ENCODE measurements at places on chromosomes 4 and X. TPM values are rescaled to one million over a fixed set of nuclear protein-coding genes. Genes with fewer than 3 reads are reported as not detected.

DNA sequence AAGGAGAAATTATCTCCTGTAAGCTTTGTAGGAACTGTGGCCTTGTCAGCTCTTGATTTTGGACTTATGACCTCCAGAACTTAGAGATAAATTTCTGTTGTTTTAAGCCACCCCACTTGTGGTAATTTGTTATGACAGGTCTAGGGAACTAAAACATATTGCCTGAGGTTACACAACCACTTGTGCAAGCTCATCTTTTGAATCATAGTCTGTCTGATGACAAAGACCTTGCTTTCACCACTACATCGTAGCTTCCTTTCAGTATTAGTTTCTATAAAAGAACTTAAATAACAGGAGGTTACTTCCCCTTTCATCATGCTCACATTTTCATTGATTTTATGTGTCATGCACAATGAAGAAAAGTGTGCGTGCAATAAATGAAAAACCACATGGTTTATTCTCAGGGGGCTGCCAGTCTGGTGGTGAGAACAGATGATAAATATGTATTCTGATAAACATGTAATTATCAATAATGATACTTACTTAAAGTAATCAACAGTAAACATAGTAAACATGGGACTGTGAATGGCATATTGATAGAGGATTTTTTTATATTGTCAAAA, 690.0 kb upstream of the HS3ST1 start:
- no peaks in the 10 kb centered on the region for H3K4me1 ChIP-seq
- no peak overlapping the region for H3K4me3 ChIP-seq
- H3K27me3 ChIP-seq: no peaks in the 10 kb centered on the region

DNA sequence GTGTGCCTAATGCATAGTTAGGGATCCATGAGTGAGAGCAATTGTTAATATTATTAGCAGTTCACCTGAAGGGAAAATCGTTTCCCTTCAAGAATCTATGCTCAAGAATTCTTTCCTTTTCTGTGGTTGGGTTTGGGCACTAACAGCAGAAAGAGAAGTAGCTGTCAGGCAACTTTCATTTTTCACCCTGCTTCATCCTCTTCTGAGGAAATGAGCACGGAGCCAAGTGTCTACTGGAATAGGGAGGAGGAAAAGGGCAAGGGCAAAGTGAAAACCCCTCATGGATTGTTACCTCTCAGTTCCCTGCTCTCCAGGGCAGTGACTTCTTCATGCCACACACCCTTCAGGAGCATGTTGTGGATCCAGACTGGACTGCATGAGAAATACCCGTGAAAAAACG, 2.6 kb upstream of the HPGDS start:
- no peak for DNase-seq
- no peak overlapping the region for H3K27ac ChIP-seq
- no peak overlapping the region for H3K4me3 ChIP-seq
- H3K4me1 ChIP-seq: peaks cover 20% of the 10 kb centered on the region

GRCh38 chrX:32582729-32583128, 628.6 kb downstream of the DMD start:
- no peaks in the 10 kb centered on the region for H3K27me3 ChIP-seq
- no peak for DNase-seq
- H3K36me3 ChIP-seq: no peaks in the 10 kb centered on the region
- peaks cover 22% of the 10 kb centered on the region for H3K4me1 ChIP-seq
- no peak overlapping the region for H3K4me3 ChIP-seq
- H3K27ac ChIP-seq: no peak overlapping the region

DNA sequence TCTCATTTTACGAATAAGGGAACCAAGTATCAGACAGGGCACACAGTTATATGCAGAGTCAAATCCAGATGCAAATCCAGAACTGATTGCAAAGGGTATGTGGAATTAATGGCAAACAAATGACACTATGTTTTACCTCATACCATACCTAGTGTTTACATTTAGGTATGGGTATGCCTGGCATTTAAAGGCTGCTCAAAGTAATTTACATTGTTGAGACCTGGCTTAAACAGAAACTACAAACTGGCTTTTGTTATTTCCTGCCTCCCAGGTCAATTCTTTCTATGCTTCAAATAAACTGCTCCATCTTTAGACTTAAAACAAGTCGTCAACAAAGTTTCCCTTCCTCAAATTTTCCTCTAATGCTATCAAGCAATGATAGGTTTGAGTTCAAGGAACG, 33.7 kb downstream of the ANKRD17 start:
- H3K27me3 ChIP-seq: no peaks in the 10 kb centered on the region
- no peak overlapping the region for H3K4me3 ChIP-seq
- no peak for DNase-seq
- H3K4me1 ChIP-seq: peaks cover 22% of the 10 kb centered on the region
- H3K36me3 ChIP-seq: peaks cover 3% of the 10 kb centered on the region
- H3K27ac ChIP-seq: peak overlapping the region; percentile 74

- no peak overlapping the region for H3K27ac ChIP-seq
- H3K27me3 ChIP-seq: no peaks in the 10 kb centered on the region
- no peak for DNase-seq
- no peak overlapping the region for H3K4me3 ChIP-seq
These were observed 77.6 kb downstream of the PHKA2 start for GRCh38 chrX:18906286-18906685.

DNA sequence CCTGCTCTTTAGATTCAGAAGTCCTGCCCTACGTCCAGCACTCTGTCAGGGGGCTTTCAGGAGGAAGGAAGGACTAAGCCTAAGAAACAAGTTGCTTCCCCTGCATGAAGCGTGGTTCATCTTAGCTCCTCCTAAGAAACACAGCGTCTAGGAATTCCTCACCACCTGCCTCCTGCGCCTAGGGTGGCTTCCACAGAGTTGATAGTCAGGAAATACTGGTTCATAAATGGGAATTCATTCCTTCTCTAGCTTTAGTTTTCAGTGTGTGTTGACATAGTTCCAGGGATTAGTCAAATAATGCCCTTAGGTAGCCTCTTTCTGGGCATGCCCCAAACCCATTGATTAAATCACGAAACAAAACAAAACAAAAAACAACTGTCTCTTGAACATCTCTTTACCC, 1.7 kb upstream of the MXRA5 start:
- peaks cover 11% of the 10 kb centered on the region for H3K36me3 ChIP-seq
- no peak overlapping the region for H3K27ac ChIP-seq
- no peak for DNase-seq
- peaks cover 43% of the 10 kb centered on the region for H3K4me1 ChIP-seq

GRCh38 chr4:88442689-88443191, 14.2 kb upstream of the HERC5 start:
- H3K27ac ChIP-seq: no peak overlapping the region
- no peaks in the 10 kb centered on the region for H3K27me3 ChIP-seq
- no peak for DNase-seq
- H3K4me3 ChIP-seq: no peak overlapping the region
- H3K4me1 ChIP-seq: peaks cover 19% of the 10 kb centered on the region

GRCh38 chr4:169222761-169223160, 48.0 kb downstream of the SH3RF1 start:
- H3K27ac ChIP-seq: no peak overlapping the region
- no peak for DNase-seq
- H3K27me3 ChIP-seq: no peaks in the 10 kb centered on the region
- peaks cover 1% of the 10 kb centered on the region for H3K36me3 ChIP-seq

DNA sequence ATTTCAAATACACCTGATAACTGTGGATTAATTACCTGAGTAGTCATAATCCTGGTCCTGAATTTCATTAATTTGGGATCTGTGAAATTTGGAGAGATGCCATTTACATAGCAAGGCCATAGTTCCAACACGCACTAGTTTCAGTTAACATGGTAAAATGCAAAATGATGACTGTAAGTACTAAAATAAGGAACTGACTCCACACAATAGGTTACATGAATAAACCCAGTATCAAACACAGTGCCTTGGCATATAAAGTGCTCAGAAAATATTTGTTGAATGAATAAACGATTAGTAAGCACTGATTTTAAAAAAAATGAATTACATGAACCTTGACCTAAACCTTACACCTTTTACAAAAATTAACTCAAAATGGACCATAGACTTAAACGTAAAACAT, 9.0 kb downstream of the FBXO8 start:
- H3K27ac ChIP-seq: no peak overlapping the region
- H3K27me3 ChIP-seq: no peaks in the 10 kb centered on the region
- peaks cover 6% of the 10 kb centered on the region for H3K36me3 ChIP-seq
- H3K4me3 ChIP-seq: no peak overlapping the region

DNA sequence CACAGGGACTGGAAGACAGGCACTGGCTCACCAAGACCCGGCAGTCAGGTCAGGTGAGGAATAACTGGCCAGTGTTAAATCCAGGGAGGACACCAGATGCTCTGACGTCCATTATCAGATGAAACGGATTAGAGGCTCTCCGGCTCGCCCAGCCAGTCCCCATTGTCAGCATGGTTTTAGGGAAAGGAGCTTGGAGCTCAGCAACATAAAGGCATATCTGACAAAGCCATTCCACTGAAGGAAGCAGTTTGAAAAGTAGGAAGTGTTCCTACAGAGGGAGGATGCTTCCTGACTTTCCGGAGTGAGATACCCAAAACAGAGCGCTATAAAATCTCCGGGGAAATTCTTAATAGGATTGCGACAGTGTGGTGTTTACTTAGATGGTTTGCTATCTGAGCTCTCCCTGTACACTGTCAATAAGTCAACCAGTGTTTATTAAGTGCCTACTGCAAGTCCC, 14.8 kb downstream of the NDNF start:
- peaks cover 11% of the 10 kb centered on the region for H3K4me1 ChIP-seq
- DNase-seq: no peak
- no peaks in the 10 kb centered on the region for H3K27me3 ChIP-seq
- no peak overlapping the region for H3K4me3 ChIP-seq
- H3K36me3 ChIP-seq: no peaks in the 10 kb centered on the region
- H3K27ac ChIP-seq: no peak overlapping the region

DNA sequence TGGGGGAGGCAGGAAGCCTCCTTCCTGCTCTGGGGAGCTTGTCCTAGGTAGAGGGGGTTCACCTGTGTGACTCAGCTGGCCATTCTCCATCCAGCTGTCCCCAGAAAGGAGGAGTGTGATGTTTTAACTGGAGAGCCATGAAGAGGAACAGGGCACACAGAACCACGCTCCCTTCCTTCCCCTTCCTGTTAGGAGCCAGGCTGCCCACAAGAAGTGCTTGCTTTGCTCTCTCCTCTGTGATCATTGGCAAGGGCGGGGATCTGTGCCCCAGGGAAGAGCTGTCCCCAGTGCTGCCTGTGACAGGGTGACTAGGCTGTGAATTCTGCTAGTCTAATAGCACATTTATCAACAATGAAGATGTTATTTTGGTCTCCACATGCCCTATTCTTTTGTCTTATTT, 169.6 kb upstream of the GATB start:
- no peaks in the 10 kb centered on the region for H3K27me3 ChIP-seq
- no peak for DNase-seq
- H3K4me3 ChIP-seq: no peak overlapping the region
- no peak overlapping the region for H3K27ac ChIP-seq
- peaks cover 3% of the 10 kb centered on the region for H3K4me1 ChIP-seq
- no peaks in the 10 kb centered on the region for H3K36me3 ChIP-seq

DNA sequence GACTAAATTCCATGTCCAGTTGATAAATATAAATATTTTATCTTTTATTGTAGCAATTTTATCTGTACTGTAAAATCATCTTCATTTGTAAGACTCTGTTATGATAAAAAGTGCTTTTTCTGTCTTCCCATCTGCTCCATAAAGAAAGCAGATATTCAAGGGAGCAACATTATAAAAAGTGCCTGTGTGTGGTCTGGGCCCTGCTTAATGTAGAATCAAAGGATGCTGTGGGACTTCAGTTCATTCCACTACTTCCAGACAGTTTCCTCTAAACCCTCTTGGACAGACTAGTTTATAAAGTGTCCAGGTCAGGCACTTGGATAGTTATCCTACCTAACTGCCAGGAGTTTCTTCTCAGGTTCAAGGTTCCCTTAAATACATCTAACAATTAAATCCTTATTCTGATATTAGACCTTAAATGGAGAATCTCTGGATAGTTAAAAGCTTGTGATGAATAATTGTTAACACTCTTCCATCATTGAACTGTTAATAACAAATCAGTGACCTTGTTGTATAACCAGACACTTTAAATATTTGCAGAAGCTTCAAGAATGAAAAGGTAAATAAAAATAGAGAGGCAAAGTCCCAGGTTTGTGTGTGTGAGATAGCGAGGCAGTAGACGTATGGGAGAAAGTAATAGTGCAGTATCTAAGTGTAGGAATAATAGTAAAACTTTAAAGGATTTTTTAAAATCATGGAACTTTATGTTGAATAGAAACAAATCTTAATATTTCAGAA, 237.5 kb upstream of the CTSO start:
- no peaks in the 10 kb centered on the region for H3K36me3 ChIP-seq
- H3K27ac ChIP-seq: peak overlapping the region; percentile 68
- H3K4me1 ChIP-seq: peaks cover 54% of the 10 kb centered on the region
- no peaks in the 10 kb centered on the region for H3K27me3 ChIP-seq
- DNase-seq: no peak

- H3K4me3 ChIP-seq: no peak overlapping the region
- H3K27ac ChIP-seq: no peak overlapping the region
- H3K4me1 ChIP-seq: no peaks in the 10 kb centered on the region
- peaks cover 21% of the 10 kb centered on the region for H3K27me3 ChIP-seq
- no peaks in the 10 kb centered on the region for H3K36me3 ChIP-seq
These were observed 15.2 kb upstream of the NEUROG2 start for GRCh38 chr4:112531146-112531545.

DNA sequence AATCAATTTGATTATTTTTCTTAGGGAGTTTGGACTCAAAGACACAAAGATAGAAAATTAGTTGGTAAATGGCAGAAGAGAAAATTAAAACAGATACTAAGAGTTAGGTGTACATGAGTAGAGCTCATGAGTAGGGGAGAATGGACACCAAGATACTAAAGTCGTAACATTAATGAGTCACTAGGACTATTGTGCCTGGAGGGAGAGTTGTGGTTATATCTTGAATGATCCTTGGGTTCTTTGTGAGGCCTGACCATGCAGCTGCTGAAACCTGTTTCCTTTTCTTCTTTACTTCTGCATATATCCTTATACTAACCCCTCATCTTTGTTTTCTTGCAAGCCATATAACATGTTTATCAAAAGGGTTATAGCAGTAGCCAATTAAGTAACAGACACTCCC, 532.8 kb downstream of the RPA4 start:
- H3K4me1 ChIP-seq: no peaks in the 10 kb centered on the region
- no peak overlapping the region for H3K27ac ChIP-seq
- peaks cover 6% of the 10 kb centered on the region for H3K36me3 ChIP-seq
- H3K27me3 ChIP-seq: no peaks in the 10 kb centered on the region
- H3K4me3 ChIP-seq: no peak overlapping the region

DNA sequence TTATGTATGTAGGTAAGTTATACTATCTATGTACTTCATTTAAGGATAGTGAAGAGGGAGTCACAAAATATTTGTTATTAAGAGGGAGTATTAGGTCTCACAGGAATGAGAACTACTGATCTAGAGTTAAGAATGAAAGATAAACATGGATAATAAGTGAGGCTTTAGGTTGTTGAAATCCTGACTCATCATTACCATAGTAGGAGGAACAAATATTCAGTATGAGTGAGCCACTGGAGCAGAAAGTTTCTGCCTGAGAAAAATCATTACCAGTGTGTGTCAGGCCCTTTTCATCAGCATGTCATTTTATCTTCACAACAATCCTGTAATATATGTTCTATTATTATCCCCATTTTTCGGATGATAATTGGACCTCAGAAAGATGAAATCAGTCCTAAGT, 27.2 kb upstream of the IGSF1 start:
- no peaks in the 10 kb centered on the region for H3K4me1 ChIP-seq
- no peaks in the 10 kb centered on the region for H3K36me3 ChIP-seq
- DNase-seq: no peak
- H3K27ac ChIP-seq: no peak overlapping the region
- no peak overlapping the region for H3K4me3 ChIP-seq
- no peaks in the 10 kb centered on the region for H3K27me3 ChIP-seq

GRCh38 chrX:119784747-119785446, 6.5 kb downstream of the RPL39 start:
- H3K4me3 ChIP-seq: no peak overlapping the region
- H3K36me3 ChIP-seq: peaks cover 19% of the 10 kb centered on the region
- H3K4me1 ChIP-seq: peaks cover 14% of the 10 kb centered on the region

The ATP11C gene
- 22.1 TPM for total RNA-seq

The C4orf17 gene
- total RNA-seq: not detected

The CMC4 gene
- 6.6 TPM for total RNA-seq

The EGF gene
- total RNA-seq: 1.0 TPM

All from mesothelial cell of epicardium (in vitro differentiated cells).